ENCODE measurements at places on chromosomes 6 and 20.

- DNase-seq = no peak
These were observed 16.9 kb downstream of the SYTL3 start for GRCh38 chr6:158666628-158667359.

DNA sequence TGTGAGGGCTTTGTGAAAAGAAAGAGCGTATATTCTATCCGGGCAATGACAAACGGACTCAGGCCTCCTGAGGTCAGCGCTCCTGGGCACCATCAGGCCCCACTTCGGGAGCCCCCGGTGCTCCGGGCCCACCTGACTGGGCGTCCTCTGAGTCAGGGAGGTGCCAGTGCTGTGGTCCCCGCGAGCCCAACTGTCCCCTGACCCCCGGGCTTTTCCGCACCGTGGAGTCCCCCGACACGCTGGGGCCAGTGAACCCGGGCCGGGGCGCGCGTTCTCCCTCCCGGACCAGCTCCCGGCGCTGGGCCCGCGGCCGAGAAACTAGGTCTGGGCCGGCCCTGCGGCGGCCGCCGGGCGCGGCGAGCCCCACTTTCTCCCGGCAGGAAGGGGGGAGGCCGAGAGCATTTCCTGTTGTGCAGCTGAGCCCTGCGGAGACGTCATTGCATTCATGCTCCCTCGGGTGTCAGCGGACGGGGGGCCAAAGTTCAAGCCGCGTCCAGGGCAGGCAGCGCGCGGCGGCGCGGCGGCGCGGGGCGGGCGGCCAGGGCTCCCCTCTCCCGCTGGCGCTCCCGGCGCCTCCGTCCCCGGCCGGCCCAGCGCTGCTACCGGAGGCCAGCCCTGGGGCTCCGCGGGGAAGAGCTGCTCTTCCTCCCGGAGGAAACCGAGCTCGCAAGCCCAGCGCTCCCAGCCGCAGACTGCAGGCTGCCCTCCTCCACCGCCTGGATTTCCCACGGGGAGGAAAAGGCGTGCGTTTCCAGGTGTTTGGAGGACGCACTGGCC, 18.3 kb downstream of the HIVEP2 start:
- DNase-seq = no peak

- no peak for DNase-seq
These were observed 44.7 kb upstream of the SLC22A16 start for GRCh38 chr6:110520992-110521543.

DNA sequence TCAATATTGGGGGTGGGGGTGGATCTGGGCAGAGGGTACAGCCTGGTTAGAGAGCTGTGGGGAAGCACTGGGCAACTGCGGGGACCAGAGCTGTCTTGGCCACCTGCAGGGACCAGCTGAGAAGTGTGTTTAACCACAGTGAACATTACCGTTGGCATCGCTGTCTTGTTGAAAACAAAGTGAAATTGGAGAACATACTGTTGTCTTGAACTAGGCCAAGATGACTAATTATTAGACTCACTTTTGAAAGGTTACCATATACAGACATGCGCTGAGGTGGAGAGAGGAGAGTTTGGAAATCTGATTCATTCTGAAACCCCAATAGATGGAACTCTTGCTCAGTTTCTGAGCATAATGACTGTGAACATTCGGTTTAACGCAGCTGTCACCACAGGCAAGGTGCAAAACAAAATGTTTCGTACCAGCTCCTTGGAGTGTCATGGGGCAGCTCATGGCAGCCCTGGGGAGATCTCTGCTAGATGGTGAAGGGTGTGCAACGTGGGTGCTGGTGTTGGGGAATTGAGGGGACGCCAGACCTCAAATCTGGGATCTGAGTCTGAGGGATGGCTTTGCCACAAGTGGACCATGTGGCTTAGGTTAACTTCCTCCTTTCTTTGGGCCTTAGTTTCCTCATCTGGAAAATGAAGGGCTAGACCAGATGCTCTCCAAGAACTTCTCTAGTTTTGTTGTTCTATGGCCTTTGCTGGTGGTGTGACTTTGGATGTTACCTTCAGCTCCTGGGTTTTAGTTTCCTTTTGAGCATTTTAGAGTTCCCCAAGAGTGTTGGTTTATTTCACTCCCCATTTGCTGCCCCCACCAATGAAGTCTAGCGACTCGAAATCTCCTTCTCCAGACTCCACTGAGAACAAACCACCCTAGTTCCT, 24.6 kb upstream of the GTSF1L start:
- no peak for DNase-seq

- DNase-seq = no peak
These were observed 91.5 kb upstream of the RREB1 start for GRCh38 chr6:7016226-7016625.

GRCh38 chr6:48714250-48714649, 603.3 kb upstream of the PTCHD4 start:
- DNase-seq = no peak

DNA sequence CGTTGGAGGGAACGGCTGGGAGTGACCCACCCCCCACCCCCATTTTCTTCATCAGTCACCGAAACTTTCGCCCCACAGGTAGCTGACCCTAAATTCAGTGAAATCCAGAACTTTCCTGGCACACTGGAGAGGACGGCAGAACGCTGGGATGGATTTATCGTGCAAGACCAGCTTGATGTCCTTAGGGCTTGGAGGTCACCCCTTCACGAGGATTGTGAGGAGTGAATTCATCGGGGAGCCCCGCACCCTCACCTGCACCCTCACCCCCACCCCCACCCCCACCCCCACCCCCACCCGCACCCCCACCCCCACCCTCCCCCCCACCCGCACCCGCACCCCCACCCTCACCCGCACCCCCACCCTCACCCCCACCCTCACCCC, 13.3 kb upstream of the TCFL5 start:
- DNase-seq = no peak

DNA sequence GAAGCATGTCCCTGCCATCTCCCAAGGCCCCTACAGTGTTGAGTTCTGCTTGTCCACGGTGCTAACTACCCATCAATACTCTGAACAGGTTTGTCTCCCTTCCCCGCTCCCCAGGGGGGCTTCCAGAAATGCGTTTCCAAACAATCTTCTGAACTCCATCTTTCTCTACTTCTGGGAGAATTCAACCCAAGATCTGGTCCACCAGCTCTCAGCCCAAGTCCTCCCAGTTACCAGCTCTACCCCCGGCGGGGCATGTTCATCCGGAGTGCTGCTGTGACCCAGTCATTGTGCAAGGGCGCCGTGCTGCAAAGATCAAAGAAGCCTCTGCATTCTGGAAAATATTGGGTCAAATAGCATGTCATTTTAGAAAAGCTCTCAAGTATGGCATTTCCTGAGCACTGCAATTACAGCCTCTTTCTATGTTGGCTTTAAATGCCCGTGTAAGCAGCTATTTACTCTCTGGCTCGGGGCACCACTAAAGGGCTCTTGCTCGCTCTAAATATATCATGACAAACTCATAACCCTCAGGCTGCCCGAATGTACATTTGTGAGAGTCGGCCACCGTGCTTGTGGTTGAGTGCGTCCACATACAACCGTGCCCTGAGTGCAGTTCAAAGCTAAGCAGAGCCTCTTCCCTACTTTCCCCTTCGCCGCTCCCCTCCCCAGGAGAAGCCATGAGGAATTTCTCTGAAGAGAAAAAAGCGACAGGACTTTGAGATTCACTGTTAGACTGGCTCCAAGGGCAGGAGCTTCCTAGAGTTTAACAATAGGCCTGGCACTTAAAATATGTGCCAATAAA, 71.6 kb downstream of the BANF2 start:
- no peak for DNase-seq

- DNase-seq = no peak
These were observed 81.0 kb downstream of the CEBPB start for GRCh38 chr20:50271612-50272011.

DNA sequence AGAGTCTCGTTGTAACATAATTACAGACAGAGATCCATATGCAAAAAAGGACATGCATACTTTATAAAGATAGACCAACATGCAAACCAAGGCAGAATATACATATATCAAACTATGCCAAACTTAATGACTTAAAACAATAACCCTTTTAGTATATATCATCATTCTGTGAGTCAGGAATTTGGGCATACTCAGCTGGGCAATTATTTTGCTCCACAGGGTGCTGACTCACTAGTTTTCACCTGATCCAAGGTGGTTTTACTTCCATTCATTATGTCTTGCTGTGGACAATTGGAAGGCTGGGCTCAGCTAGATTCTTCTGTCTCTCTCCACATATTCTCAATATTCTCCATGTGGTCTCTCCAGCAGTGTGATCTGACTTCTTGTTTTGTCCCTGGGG, 41.2 kb upstream of the RNF146 start:
- DNase-seq = no peak

DNA sequence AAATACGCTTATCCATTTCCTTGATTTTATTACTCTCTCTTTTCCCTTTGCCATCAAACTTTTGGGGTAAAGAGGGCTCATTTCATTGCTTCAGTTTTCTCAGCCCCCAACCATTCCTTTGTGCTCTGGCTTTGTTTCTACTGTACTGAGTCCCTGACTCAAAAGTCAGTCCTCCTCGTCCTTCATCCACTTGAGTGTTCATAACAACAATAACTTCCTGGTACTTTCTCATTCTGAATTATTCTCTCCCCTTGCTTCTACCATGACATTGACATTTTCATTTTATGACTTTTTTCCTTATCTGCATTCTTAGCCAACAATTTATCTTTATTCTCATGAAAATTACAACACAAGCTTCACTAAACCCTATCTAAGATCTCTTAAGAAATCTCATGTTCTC, 911 bp downstream of the ENPP3 start:
- no peak for DNase-seq

- DNase-seq = no peak
These were observed 89.6 kb downstream of the CDH22 start for GRCh38 chr20:46218656-46219055.

GRCh38 chr20:14919501-14920081, 582.2 kb upstream of the FLRT3 start:
- no peak for DNase-seq

GRCh38 chr20:625360-625932, 15.3 kb upstream of the TCF15 start:
- DNase-seq = no peak

GRCh38 chr6:72724545-72724944, 102.7 kb downstream of the KCNQ5 start:
- DNase-seq = no peak

DNA sequence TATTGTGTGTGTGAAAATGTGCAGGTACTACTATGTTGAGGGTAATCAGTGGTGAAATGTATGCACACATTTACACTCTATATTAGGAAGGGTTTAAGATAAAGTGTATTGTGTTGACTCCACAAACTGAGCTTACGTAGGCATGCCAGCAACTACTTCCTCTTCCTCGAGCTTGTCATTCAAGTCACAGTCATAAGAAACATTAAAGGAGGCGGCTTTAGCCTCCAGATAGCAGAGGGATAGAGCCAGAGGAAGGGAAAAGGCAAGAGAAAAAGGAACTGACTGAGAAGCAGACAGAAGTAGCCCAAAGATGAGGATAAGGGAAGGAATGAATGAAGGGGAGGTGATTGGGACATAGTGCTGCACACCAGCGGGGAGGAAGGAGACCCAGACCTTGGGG, 55.2 kb downstream of the SMLR1 start:
- DNase-seq = no peak

Data from hematopoietic multipotent progenitor cell treated with erythropoietin and hydrocortisone succinate and interleukin-3 and kit ligand, for 17 days (in vitro differentiated cells).